CD4-positive, alpha-beta T cell treated with Interleukin-4 for 1 hour (primary cell): ENCODE measurements at places on chromosomes 4 and X.
A peak's percentile ranks its signal among the peaks of the same experiment; 100 is the strongest.

- DNase-seq: no peak
Measured at GRCh38 chr4:55364691-55365344, 18.8 kb downstream of the SRD5A3 start.

- DNase-seq: no peak
Measured at GRCh38 chr4:8771258-8771590, 100.4 kb downstream of the HMX1 start.

GRCh38 chr4:126838941-126839679, 793.6 kb upstream of the INTU start:
- DNase-seq: no peak

- no peak for DNase-seq
Measured at GRCh38 chrX:23954396-23954795, 46.6 kb downstream of the CXorf58 start.

DNA sequence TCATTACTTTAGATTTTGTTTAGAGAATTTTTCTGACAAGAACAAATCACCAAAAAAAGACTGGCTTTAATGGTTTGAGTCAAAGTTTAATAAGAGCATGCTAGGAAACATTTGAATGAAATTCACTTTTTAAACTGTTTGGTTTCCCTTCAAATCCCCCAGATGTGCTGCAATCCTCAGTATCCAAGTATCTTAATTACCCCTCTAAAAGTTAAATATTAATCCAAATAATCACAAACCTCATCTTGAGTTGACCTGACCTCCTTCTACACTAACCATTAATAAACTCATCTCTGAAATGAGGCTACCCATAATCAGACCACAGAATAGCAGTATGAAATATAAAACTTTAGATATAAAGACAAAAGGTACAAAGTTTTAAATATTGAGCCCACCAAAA, 10.1 kb downstream of the DHX15 start:
- DNase-seq: no peak

DNA sequence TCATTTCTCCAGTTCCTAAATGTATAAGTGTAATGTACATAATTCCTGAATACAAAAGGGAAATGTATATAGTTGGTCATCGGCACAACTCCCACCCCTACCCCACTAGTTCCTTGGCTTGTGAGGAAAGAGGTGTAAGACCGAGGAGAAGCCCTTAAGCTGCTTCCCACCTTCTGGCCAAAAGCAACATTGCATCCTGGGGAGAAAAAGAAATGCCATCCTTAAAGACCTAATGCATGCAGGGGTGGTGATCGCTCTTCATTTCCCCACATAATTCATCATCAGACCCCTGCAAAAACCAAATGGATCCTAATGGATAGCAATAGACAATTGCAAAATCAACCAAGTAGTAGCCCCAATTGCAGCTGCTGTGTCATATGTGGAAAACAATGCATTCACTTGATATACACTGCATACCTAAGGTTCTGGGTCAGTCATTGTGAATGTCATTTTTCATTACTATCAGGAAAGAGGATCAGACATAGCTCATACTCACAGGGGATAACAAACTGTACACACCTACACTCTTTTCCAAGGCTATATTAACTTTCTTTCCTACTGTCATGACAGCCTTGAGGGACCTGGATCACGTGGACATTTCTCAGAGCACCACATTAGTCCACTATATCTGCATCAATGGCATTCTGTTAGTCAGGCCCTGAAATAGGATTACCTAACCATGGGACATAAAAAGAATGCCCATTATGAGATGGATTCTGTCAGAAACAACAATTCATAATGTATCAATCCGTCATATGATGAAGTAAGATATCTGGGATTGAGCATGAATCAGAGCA, 31.7 kb upstream of the NFXL1 start:
- DNase-seq: no peak

GRCh38 chr4:37780444-37781130, 45.9 kb upstream of the PGM2 start:
- DNase-seq: peak; percentile 66

DNA sequence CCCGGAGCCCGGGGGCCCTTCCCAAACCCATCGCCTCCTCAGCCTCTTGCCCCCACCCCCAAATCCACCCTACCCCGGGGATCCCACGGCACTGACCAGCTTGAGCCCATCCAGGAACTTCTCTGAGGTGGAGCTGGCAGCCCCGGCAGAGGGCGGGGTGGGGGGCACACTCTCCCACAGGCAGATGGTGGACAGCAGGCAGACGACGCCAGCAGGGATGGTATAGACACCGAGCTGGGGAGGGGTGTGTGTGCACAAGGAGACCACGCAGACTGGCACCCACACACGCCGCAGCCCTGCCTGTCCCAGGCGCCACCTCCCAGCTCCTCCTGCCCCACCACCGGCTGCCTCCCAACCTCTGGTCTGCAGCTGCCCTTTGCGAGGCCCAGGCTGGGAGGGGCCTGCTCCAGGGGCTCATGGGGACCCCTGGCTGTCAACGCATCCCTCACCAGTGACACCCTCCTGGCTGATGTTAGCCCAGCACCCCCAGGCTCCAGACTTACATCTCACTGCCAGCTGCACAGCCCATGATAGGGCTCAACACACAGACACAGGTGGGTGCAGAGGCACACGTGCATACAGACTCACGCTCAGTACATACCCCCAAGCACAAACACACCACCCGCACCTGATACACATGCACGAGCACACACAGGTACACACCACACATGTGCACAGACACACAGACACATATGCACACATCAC, 4.2 kb downstream of the SLC49A3 start:
- no peak for DNase-seq

DNA sequence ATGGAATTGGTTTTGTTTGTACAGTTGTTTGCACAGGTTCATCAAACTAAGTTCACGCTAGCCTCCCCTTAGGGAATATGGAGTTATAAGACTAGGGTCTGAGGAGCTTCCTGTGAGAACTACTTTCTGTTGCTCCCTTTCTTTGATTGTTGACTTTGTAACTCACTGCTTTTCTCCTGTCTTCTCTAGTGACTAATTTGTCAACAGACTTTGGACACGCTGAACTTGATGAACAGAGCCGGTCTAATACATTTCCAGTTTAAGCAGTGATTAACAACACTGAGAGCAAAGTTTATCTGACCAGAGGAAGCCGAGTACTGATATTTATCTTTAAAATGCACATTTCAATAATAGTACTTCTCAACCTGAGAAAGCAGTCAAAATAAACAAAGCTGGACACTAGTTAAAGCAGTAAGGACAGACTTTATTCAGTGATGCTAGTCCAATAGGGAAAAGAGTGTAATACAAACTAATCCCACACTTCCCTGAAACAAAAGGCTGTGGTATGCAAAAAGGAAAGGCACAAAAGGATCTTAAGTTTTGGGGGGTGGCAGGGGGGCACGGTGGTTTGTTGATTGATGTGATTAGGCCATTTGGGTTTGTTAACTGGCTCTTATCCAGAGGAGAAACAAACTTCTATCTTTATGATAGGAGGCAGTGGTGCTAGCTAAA, 2.7 kb upstream of the NUDT9 start:
- no peak for DNase-seq

- no peak for DNase-seq
Measured at GRCh38 chrX:103415068-103415467, 38.7 kb downstream of the BEX3 start.

DNA sequence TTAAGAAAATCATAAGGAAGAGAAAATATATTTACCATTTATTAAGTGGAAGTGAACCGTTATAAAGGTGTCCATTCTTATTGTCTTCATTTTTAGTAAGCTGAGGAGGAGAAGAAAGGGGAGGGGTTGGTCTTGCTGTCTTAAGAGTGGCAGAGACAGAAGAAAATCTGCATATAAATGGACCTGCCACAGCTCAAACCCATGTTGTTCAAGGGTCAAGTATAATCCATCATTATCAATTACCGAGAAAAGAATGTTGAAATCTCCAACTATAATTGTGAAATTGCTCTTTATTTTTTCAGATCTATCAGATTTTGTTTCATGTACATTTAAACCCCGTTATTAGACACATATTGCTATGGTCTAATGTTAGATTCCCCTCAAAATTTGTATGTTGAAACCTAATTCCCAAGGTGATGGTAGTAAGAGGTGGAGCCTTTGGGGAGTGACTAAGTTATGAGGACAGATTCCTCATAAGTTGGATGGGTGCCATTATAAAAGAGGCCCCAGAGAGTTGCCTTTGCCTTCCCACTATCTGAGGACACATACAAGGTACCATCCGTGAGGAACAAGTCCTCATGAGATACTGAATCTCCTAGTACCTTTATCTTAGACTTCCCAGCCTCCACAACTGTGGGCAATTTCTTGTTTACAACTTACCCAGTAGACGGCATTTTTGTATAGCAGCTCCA, 58.5 kb upstream of the SMAD1 start:
- DNase-seq: no peak

DNA sequence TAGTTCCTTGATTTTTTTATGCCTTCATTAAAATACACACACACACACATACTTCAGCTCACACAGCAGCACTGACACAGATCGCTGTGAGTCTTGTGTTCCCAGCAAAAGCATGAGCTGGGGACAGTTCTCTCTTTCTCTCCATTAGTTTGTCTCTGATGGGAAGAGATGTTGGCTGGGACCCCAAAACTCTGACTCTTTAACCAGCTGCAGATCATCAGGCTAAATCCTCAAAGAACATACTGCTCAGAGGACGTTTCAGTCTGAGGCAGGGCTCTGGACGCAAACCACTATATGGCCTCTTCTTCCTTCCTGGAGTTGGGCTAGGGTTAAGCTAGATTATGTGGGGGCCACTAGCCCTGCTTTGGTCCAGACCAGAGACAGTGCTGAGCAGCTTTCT, 109.6 kb downstream of the NHSL2 start:
- no peak for DNase-seq

- no peak for DNase-seq
Measured at GRCh38 chrX:120264341-120264740, 13.7 kb downstream of the ZBTB33 start.

DNA sequence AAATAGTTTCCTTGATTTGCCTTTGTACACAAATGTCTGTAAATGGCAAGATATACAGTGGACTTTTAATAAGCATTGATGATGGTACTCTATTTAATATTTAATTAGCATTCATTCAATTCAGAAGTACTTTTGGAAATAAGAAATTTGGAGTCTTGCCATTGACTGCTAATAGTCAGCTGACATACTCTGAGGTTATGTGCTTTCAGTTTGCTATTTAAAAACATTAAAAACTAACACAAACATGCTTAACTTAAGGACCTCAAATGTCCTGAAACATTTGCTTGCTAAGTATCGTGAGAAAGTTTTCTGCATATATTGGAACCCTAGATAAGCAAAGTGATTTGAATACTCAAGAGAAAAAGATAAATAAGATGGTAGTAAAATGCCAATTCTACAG, 64.6 kb downstream of the REELD1 start:
- no peak for DNase-seq

GRCh38 chr4:158613046-158613445, 58.6 kb downstream of the C4orf46 start:
- DNase-seq: no peak
